Thyroid gland (tissue), 4 donors: ENCODE measurements at places on chromosomes 13 and 19. TPM values are rescaled to one million over a fixed set of nuclear protein-coding genes. Genes with fewer than 3 reads are reported as not detected.

Gene RB1
- 41.9 TPM for total RNA-seq

Gene CCDC70
- not detected for total RNA-seq

Gene PSG7
- total RNA-seq, result not detected

Gene C19orf73
- 8.5 TPM for total RNA-seq

Gene SHC2
- 72.8 TPM for total RNA-seq

Gene BICRA
- 15.2 TPM for total RNA-seq

Gene TYROBP
- 20.0 TPM for total RNA-seq

Gene BABAM1
- total RNA-seq, result 87.5 TPM

Gene ADAT3
- 6.3 TPM for total RNA-seq

Gene PEAK3
- total RNA-seq, result 1.6 TPM

Gene OR4F17
- not detected for total RNA-seq

Gene PABPC3
- not detected for total RNA-seq

Gene DNAJC15
- 11.0 TPM for total RNA-seq

Gene EXOC3L2
- total RNA-seq, result 7.8 TPM

Gene ZNF844
- 25.6 TPM for total RNA-seq

Gene FCER2
- not detected for total RNA-seq

Gene CRTC1
- 13.7 TPM for total RNA-seq

Gene EFNB2
- 15.3 TPM for total RNA-seq
